ENCODE measurements at places on chromosomes 6 and 20.

DNA sequence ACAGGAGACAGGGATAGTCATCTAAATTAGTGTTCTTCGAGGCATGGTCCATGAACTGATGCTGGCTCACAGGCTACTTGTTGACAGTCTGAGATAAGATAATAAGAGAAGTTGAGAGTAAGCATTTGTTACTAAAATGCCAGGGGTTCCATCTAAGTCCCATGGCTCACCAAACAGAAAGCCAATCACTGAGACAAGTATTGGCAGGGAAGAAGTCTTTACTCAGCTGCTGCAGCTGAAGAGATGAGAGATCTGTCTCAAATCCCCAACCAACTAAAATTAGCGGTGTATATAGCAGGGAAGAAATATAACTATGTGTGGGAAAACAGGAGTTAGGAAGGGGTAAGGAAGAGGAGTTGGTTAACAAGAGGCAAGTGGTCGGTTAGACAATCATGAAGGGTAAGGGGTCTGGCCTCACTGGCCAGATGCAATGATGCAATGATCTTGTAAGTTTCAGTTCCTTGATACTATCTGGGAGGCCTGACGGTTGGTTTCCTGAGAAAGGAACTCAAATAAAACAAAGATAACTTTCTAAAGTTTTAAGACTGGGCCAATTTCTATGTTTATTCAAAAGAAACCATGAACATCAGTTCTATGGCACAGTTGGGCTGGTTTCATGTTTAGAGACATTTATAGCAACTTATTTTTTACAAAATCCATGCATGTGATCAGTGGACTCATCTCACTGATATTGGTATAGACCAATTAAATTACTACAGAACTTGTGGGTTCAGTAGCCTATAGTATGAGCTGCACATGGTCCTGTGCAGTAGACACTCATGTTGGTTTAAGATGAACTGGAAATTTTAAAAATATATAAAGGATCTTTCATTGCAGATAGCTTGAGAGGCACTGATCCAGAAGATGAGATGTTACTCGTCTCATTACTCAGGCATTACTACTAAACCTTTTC, 9.9 kb upstream of the HEBP2 start:
- DNase-seq, result no peak

DNA sequence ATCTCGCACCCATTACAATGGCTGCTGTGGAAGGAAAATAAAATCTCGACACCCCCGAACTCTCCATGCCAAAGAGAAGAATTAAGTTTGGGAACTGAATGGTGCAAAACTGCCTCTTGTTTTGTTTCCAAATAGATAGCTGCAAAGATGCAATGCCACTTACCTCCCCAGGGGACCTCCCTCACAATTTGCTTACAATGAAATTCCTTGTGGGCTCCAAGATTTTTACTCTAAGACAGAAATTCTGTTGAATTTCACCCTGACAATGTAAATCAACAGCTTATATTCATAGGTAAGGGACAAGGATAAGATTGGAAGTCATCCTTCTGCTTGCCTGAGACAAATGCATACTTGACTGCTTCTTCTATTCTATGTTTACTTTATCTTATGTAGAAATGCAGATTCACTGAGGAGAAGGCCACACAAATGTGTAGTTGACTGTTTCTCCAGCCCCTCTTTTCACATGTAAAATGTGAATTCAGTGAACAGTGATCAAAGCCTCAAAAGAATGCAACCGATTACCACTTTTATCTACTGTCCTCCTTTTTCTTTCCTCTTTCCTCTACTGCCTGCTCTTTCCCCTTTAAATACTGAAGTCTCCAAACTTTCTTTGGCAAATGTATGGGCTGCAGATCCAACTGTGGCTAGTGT, 36.6 kb downstream of the ADGRF4 start:
- DNase-seq, result no peak

- no peak for DNase-seq
Measured at GRCh38 chr20:38829296-38829875, 23.9 kb downstream of the PPP1R16B start.

GRCh38 chr6:17172836-17173470, 71.1 kb downstream of the STMND1 start:
- DNase-seq, result no peak

DNA sequence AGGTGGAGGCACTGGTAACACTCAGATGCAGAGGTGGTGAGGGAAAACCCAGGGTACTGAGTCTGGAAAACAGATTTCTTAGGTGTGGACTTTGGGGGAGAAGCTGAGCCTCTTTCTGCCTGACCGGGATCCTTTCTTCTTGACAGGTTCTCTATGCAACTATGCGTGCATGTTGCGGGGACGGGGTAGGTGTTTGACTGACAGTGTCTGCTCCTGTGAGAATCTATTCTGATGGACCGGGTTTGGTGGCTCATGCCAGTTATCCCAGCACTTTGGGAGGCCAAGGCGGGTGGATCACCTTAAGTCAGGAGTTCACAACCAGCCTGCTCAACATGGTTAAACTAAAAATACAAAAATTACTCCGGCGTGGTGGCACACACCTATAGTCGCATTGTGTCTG, 27.9 kb upstream of the ID1 start:
- no peak for DNase-seq

- no peak for DNase-seq
Measured at GRCh38 chr6:5956939-5957338, 49.8 kb downstream of the NRN1 start.

DNA sequence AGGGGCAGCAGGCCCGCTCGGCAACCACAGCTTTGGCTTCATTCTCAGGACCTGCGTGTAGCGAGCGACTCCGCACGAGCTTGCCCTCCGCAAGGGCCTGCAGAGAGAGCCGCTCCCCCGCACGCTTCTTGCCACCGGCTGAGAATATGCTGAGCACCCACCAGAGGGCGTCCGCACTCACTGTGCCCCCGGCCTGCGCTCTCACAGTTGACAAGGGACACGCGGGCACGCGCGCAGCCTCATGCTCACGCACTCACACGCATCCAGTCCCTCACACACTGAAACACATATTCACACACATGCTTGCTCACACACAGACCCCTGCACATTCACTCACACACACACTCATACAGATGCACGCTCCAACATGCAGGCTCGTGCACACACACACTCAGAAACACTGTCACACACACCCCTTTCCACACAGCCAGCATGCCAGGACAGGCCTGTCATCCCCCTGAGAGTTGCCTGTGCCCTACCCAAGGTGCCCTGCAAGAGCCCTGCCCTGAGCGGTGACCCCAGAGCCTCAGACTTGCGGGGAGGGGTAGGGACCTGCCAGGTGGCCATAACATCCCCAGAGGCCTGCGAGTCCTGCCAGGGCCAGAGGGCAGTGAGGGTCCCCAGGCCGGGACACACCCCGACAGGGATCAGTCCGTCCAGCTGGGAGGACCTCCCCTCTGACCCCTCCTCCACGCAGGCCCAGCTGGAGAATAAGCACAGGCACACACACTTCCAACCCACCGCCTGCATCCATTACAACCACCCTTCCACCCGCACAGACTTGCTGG, 174.1 kb downstream of the BMP7 start:
- no peak for DNase-seq

- DNase-seq, result no peak
Measured at GRCh38 chr6:5518936-5519491, 257.7 kb downstream of the FARS2 start.

- DNase-seq, result no peak
Measured at GRCh38 chr6:12350644-12351170, 60.5 kb downstream of the EDN1 start.

- no peak for DNase-seq
Measured at GRCh38 chr6:85684133-85684808, 41.6 kb upstream of the SYNCRIP start.

GRCh38 chr6:131765081-131765803, 42.6 kb upstream of the ENPP1 start:
- no peak for DNase-seq

DNA sequence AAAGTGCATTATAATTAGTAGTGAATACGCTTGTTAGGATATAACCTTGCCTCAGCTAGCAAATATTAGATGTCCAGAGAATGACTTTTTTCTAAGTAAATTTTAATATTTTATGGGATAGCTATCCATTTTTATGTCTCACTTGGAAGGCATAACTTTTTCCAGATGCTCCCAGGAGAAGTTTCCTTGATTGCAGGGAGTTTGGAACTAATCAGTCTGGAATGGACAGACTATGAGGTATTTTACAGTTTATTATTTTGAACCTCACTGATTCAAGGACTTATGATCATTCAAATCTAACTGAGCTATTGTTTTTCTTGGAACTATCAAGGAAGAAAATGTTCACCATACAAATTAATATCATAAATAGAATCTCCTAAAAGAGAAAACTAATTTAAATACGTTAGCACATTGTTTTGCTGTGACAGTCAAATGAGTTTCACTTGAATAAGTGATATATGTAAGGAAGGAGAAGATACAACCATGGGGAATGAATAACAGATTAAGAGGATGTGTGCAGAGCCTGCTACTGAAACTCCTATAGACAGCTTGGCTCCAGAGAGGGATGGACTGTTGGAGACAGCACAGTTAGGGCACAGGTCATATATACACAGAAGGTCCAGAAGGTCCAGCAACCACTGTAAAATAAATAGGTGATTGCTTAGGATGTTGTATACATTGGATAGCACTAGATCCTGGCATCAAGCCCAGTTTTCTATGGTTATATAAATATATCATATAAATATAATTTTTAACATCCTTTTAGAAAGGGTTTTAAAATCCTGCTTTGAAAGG, 20.6 kb upstream of the LCA5 start:
- no peak for DNase-seq

- no peak for DNase-seq
Measured at GRCh38 chr6:170268216-170269129, 22.4 kb downstream of the DLL1 start.

GRCh38 chr6:11288065-11288464, 55.6 kb upstream of the NEDD9 start:
- DNase-seq, result no peak

DNA sequence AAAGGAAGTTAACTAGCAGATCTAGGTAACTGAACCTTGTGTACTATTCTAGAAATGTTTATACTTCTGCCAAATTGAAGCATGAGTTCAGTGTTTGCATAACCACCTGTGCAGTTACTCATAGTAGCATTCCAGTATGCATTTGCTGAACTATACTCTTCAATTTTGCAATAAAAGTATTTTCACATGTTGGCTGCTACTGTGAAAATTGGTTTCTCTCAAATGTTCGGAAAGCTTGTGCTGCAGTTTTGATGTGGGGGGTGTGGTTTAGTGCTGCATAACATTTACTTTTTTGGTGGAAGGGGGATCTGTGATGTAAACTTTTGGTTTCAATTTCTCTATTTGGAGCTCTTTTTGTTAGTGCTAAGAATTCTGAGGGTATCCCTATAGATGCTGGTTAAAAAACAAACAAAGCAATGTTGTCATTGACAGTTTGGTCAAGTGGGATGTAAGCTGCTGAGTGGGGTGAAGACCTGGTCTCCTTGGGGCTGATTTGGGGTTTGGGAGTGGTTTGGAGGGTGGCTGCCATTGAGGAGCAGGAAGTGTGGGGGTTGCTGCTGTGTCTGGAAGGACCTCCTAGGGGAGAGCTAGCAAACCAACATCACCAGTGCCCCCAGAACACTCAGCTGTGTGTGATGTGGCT, 87.8 kb downstream of the CARMIL1 start:
- DNase-seq, result peak; percentile 5

- no peak for DNase-seq
Measured at GRCh38 chr6:97939440-97940168, 656.6 kb upstream of the MMS22L start.

- no peak for DNase-seq
Measured at GRCh38 chr20:35729836-35730582, 12.1 kb downstream of the RBM39 start.

DNA sequence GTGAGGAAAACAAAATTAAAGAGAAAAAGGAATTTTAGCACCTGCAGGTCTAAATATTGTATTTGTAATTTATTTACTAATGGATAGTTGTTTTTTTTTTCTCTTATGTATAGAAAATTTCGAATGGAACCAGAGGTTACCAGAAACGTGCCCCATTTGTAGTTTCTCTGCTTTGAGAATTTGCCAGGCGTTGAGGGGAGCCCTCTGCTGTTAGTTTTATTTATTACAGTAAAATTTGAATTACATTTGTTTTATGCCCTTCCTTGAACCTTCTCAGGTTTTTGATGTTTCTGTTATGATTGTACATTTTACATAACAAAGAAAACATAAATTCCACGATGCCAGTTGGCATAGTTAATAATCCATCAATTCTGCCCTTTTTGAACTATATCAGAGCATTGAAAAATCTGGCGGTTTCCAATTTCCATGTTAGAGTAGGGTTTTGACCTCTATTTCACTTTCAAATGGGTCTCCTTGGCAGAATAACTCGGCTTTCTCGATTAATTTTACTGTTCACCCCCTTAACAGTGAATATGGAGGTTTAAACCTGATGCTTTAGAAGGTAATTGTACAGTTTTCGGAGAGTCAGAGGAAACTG, 35.1 kb upstream of the RFPL4B start:
- no peak for DNase-seq

DNA sequence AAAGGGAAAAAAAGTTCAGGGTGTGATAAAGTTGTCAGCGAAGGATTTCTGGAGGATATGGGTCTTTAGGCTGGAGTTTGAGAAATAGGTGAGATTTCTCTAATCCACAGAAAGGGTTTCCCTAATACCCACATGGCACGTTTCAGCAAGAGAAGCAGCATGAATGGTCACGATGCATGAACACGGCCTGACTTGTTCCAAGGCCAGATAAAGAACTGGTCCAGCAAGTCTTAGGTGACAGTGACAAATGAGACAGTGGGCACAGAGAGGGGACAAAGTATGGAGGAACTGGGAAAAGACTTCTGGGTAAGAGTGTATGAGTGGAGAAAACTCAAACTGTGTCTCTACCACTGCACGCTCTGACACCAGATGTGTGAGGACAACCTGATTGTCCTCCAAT, 262.0 kb upstream of the FOXQ1 start:
- no peak for DNase-seq

DNA sequence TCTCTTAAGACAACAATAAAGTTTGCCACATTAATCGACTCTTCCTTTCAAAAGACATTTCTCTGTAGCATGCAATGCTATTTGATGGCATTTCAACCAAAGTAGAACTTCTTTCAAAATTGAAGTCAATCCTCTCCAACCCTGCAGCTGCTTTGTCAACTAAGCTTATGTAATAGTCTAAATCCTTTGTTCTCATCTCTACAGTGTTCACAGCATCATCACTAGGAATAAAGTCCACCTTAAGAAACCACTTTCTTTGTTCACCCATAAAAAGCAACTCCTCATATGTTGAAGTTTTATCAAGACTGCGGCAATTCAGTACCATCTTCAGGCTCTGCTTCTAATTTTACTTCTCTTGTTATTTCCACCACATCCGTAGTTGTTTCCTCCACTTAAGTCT, 11.5 kb upstream of the BLOC1S5 start:
- DNase-seq, result no peak

DNA sequence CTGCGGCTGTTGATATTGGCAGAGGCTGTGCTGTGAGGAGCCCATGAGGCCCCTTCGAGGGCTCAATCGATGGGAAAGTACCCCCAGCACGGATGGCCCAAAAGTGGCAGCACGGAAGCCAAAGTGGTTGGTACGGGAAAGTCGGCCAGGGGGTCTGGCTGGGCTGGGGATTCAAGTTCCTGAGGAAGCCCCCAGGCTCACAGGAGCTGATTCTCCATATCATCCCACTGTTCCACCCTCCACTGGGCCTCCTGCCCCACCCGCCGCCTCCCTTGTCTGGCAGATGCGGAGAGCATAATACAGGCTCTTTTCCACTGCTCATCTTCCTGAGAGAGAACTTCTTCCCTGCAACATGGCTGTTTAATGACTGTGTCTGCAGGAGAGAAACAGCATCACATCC, 217.8 kb upstream of the CST7 start:
- no peak for DNase-seq

Data from stimulated activated CD8-positive, alpha-beta memory T cell treated with anti-CD3 and anti-CD28 coated beads, Interleukin-12 subunit alpha, Interleukin-12 subunit beta, amount 100 ng/mL, for 1 hour (primary cell).